NCI-H2081 treated with DMSO at 0.1 percent for 48 hours (cell line): ENCODE measurements at places on chromosomes 7 and 10.

- DNase-seq, result no peak
Measured at GRCh38 chr7:103714376-103714927, 268.4 kb upstream of the SLC26A5 start.

DNA sequence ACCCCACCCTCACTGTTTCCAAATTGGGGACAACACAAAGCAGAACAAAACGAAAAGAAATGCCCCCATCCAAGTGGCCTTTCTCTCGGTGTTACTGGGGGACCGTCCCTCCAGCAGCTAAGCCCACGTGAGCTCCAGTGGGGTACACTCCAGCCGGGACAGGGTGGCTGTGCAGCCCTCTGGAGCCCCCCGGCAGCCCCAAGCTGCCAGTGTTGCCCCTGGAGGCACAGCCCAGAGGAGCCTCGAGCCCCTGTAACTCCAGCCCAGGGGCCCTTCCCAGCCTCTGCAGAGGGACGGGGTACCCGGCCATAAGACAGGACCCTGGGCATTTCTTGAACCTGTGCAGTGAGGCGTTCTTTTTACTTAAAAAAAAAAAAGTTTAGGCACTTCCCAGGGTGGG lies 124.5 kb upstream of the KCTD7 start:
- DNase-seq, result no peak

- no peak for DNase-seq
Measured at GRCh38 chr10:71622616-71623015, 97.0 kb downstream of the C10orf105 start.

- no peak for DNase-seq
Measured at GRCh38 chr10:30160271-30160982, 101.0 kb upstream of the JCAD start.

GRCh38 chr7:45985902-45986301 lies 64.8 kb upstream of the IGFBP3 start:
- no peak for DNase-seq

- no peak for DNase-seq
Measured at GRCh38 chr10:88541116-88541626, 41.9 kb downstream of the RNLS start.

DNA sequence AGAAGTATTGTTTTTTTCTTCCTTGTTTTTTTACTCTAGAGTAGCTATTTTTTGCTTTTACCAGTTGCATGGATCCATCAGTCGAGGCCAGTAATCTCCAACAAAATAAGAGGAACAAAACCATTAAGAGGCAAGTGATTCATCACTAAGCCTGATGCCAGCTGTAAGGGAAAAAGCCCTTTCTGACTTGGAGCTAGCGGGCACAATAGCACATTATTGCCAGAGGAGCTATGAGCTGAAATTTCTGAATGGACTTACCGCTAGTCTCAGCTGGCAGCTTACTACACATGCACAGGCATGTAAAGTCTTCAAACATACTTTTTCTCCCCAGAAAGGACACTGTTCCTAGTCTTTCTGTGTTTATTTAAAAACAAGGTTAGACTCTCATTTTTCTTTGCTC lies 41.6 kb upstream of the PTPRZ1 start:
- DNase-seq, result no peak

DNA sequence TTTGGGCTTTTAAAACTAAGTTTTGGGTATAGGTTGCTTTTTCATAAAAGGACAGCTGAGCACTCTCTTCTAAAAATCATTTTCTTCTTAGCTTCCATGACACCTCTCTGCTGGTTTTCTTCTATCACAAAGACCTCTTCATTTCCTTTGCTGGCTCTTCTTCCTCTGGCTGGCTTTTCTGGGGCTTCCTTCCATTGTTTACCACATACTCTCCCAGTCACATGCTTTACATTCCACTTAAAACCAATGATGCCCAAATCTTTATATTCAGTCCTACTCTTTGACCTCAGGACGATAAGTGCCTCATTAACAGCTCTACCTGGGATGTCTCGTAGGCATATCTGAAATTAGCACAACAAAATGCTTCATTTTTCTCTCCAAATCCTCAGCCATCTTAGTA lies 26.8 kb downstream of the FAM133B start:
- no peak for DNase-seq

DNA sequence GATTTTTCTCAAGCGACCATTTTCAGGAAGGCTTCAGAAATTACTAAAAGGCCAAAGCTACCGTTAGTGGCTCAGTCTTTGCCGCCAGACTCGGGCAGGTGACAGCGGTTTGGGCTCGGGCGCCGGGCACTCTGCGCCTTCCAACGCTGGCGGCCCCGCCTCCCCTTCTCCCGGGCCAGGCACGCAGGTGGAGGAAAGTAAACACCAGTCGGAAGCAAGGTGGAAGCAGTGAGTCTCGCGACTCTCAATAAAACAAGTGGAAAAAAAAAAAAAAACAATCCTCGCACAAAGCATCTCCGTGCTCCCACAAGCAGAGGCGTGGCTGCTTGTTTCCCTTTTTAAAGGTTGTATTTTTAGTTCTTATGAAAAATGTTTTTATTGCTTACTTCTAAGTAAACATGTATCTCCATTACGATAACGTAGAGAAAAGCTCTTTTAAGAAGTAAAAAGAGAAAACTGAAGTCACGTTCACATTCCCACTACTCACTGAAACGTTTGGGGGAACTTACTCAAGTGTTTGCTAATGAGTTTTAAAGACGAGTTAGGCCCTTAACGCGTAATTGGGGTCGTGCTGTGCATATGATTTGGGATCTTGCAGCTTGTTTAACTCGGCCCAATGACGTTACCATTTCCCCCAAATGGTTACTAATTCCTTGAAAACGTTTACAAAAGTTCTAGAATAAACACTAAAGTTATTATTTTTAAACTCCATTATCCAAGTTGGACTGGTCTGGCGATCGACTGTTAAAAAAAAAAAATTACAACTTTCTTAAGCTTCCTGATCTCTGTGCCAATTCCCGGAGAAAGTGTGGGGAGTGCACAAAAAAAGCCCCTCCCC lies 864 bp downstream of the CDCA7L start:
- no peak for DNase-seq
